ENCODE measurements at places on chromosomes 5 and 9.

GRCh38 chr5:179613460-179614071, 9.9 kb downstream of the HNRNPH1 start:
- DNase-seq, result no peak

GRCh38 chr9:119033596-119033995, 335.6 kb downstream of the BRINP1 start:
- no peak for DNase-seq

DNA sequence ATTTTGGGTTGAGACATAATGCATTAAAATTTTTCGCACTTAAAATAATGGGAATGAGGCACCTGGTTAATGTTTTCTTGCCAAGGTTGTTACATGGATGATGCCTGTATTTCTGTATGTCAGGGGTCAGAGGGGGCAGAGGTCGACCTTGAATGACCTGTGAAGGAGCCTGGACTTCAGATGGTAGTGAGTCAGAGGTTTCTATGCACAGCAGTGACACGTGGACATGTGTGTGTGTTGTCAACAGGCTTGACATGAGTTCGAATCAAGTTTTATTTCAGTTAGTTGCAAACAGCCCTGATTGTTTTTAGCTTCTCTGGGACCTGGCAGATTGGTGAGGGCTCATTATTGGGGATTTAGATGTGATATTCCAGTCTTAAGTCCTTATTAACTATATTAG, 3.6 kb downstream of the IL5 start:
- no peak for DNase-seq

GRCh38 chr9:134641173-134641989, at the start of gene COL5A1:
TSS of gene COL5A1 (plus strand) at chr9:134641803. CDS start at chr9:134642188, 385 bp downstream.
- peak; percentile 50 for DNase-seq

- DNase-seq, result no peak
Measured at GRCh38 chr5:31890046-31890445, 251.1 kb downstream of the PDZD2 start.

- DNase-seq, result no peak
Measured at GRCh38 chr5:171601266-171601881, 181.9 kb downstream of the FGF18 start.

- DNase-seq, result no peak
Measured at GRCh38 chr9:91873637-91874051, 76.4 kb downstream of the ROR2 start.

DNA sequence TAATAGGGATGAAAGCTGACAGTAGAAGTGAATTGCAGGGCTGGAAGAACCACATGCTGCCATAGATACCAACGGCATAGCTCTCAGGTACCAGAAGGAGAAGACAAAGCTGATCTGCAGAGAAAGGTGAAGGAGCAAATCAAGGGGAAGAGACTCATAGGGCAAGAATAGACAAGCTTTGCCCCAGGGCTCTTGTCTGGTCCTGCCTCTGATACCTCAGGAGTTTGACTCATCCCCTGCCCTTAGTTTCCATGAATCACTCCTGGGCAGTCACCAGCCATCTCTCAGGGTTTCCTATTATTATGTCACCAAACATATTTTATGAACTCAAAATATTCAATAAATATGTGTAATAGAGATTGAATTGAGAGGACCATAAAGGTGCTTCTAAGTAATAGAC, 800.9 kb downstream of the DNAH5 start:
- no peak for DNase-seq

DNA sequence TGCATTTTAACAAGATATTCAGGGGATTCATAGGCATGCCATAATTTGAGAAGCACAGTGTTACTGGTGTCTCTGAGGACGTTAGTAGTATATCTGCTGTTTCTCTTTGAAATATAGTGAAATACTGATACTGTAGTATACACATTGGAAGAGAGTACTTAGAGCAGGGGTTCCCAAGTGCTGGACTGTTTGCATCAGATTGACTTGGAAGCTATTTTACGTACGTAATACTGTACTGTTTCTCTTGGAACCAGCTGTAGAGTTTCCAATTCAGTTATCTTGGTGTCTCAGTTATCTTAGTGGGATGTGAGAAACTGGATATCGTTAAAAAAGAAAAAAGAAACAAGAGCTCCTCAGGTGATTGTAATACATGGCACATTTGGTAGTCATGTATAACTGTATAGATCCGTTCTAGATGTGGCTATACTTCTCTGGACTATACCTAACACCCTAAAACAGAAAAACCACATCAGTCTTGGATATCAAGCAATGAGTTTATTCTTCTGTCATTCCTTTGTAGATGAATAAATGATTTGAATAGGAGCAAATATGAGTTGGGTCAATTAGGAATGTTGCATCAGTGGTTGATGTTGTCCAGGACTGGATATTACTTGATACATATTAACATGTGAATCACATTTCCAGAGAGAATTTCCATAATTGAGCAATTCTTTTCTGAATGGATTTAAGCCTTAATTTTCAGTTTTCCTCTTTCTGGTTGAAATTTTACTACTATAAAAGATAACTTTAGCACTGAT, 33.4 kb downstream of the PRRC1 start:
- DNase-seq, result no peak

GRCh38 chr5:56575821-56576220, 239.5 kb upstream of the MAP3K1 start:
- no peak for DNase-seq

- DNase-seq, result no peak
Measured at GRCh38 chr9:112094948-112095681, 80.0 kb downstream of the SUSD1 start.

DNA sequence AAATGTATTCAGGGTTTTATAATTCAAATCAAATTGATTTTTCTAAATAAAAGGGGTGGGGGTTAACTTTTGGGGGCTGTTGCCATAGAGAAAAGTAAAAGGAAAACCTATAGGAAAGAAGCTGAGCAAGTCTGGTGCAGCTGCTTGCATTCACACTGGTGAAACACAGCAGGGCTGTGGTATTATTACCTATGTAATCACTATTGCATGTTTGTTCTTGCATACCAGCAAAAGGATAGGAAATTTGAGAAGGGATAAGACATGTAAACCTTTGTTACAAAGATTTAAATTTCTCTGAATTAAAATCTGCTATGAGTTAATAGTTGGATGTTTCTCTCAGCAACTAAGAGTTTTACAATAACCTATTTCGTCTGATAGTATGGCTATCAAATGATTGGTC, 346.7 kb downstream of the EFNA5 start:
- no peak for DNase-seq

DNA sequence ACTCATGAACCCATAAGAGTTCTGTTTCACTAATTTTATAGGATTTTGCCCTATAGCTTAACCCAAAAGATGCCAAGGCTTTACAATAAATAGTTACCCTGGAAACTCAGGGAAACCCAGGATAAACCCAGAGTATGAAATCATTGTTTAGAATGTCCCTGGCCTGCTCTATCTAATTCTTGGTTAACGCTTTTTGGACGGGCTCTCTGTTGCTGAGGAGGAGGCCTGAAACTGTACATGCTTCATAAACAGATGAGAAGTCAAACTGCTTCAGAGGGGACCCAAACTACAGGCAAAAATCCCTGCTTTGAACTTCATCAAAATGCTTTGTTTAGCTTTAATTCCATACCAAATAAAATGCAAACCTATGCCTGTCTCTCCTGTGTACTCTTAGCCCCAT, 291.9 kb downstream of the SH3GL2 start:
- DNase-seq, result no peak

- DNase-seq, result no peak
Measured at GRCh38 chr9:89109666-89110065, 69.0 kb downstream of the SHC3 start.

DNA sequence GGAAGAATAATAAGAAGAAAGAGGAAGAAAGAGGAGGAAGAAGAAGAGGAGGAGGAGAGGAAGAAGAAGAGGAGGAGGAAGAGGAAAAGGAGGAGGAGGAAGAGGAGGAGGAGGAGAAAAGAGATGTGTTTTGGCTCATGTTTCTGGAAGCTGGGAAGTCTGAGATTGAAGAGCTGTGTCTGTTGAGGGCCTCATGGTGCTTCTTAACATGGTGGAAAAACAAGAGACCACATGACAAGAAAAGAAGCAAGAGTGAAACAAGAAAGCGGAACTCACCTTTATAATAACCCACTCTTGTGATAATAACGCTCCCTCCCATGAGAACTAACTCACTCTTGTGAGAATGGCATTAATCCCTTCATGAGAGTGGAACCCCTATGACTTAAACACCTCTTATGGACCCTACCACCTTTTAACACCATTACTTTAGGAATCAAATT, 36.1 kb upstream of the RANBP6 start:
- no peak for DNase-seq
